Psoas muscle (tissue), 8 donors: ENCODE measurements at places on chromosomes 12 and 14. TPM values are rescaled to one million over a fixed set of nuclear protein-coding genes. Genes with fewer than 3 reads are reported as not detected.

Gene GTF2A1
- polyA plus RNA-seq: 8.1 TPM

Gene CALM1
- 580 TPM for polyA plus RNA-seq

Gene TAS2R42
- not detected for polyA plus RNA-seq

Gene ALX1
- 0.19 TPM for polyA plus RNA-seq

Gene PAPLN
- 0.52 TPM for polyA plus RNA-seq

Gene SRGAP1
- 0.23 TPM for polyA plus RNA-seq

Gene ACSM4
- polyA plus RNA-seq: not detected

Gene TMPO
- 7.9 TPM for polyA plus RNA-seq

Gene LTBP2
- 2.4 TPM for polyA plus RNA-seq

Gene CNTN1
- polyA plus RNA-seq: 0.12 TPM

Gene KRT2
- polyA plus RNA-seq: not detected

Gene TAS2R46
- polyA plus RNA-seq: 0.04 TPM

Gene CLEC4D
- polyA plus RNA-seq: 0.09 TPM

Gene TSPAN19
- 0.06 TPM for polyA plus RNA-seq

Gene KRT77
- polyA plus RNA-seq: not detected

Gene GPD1
- 17.4 TPM for polyA plus RNA-seq

Gene EIF2S1
- 299 TPM for polyA plus RNA-seq

Gene ITPR2
- polyA plus RNA-seq: 2.2 TPM

Gene LRCOL1
- not detected for polyA plus RNA-seq

Gene PTHLH
- 0.30 TPM for polyA plus RNA-seq

Gene WBP11
- polyA plus RNA-seq: 43.0 TPM

Gene LRRC43
- 0.06 TPM for polyA plus RNA-seq

Gene RALGAPA1
- 4.3 TPM for polyA plus RNA-seq

Gene TAS2R7
- not detected for polyA plus RNA-seq

Gene CCDC198
- polyA plus RNA-seq: not detected

Gene AKAP5
- polyA plus RNA-seq: 0.08 TPM

Gene PRICKLE1
- 0.37 TPM for polyA plus RNA-seq

Gene BHLHE41
- 7.4 TPM for polyA plus RNA-seq

Gene OR4K2
- not detected for polyA plus RNA-seq

Gene GLIPR1L2
- polyA plus RNA-seq: 0.57 TPM

Gene LHX5
- polyA plus RNA-seq: not detected

Gene SERPINA10
- not detected for polyA plus RNA-seq
